ENCODE measurements at places on chromosomes 5 and 9.

DNA sequence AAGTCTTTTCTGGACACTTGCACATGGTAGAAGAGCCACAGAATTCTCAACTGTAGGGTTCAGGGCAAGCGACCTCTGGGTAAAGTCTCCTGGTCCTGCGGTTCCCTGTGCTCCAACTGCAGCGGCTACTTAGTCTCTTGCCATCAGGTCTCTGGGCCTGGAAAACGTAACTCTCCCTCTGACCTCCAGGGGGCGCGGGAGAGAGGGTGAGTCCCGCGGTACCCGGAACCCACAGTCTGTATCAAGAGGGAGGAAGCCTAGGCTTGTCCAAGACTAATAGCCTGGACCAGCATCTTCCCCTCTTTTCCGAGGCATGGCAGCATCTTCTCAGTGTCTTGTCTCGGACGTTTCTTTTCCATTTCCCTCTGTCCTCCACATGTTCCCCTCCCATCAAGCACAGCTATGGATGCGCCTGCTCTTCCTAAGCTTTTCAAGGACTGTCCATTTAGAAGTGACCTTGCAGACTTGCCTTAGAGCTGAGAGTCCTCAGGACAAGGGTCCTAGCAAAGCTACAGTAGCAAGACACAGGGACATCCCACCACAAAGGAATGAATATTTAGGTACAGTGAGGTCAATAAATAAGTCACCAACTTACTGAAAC is 59.3 kb downstream of the FSTL4 start:
- peak; percentile 8 for DNase-seq

- no peak for DNase-seq
These were observed 61.0 kb downstream of the TNFSF8 start for GRCh38 chr9:114869378-114869777.

- no peak for DNase-seq
These were observed 79.6 kb downstream of the NTNG2 start for GRCh38 chr9:132241483-132241839.

DNA sequence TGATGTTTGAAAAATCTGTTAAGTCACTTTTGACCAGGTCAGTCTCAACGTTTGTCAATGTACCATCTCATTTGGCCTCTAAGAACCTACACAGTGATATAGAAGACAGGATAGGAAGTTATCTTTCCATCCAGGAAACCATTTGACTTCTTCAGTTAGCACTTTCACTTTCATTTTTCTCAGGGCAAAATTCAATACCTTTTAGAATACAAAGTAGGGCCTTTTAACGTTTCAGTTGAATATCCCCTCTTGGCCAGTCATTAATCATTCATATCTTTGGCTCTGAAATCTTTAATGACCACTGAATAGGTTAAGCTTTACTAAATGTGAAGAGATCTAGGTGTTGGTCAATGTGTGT is 101.1 kb upstream of the GNAQ start:
- DNase-seq: no peak

DNA sequence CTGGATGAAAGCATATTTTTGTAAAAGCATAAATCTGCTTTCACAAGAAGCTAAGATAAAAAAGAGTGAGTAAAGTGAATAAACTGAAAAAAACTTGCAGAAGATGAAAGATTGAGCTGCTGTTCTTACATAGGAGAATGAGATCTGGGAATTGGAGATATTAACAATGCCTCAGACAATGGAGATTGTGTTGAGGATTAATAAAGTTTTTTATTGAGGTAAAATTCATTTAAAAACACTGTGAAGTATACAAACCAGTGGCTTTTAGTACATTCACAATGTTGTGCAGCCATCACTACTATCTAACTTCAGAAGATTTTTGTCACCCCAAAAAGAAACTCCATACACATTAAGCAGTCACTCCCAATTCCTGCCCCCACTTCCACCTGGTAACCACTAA is 19.7 kb upstream of the UBLCP1 start:
- no peak for DNase-seq

- DNase-seq: no peak
These were observed 95.7 kb downstream of the LPAR1 start for GRCh38 chr9:110942522-110942921.

DNA sequence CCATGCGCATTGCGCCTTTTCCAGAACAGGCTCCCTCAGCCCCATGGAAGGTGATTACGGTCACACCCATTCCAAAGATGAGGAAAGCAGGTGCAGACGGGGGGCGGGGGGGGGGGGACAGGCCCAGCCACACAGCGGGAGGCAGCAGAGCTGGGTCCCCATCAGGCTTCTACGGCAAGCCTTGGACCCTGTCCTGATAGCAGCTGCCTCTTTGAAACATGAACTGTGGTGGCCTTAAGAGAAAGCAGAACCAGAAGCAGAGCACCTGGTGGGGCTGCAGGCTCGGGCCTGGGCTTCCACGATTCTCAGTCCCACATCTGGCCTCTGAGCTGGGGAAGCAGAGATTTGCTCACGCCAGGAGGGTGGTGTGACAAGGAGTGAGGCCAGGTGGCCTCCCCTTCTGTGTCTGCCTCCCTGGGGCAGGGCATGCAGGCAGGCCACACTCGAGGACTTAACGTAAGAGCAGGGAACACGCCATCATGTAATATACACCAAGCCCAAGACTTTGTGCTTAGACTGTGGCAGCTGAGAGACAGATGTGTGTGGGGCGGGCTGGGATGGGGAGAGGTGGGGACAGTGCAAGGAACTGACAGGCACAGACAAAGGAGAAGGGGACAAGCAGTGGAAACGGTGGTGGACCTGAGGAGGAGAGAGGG is 14.2 kb upstream of the PHYKPL start:
- no peak for DNase-seq

DNA sequence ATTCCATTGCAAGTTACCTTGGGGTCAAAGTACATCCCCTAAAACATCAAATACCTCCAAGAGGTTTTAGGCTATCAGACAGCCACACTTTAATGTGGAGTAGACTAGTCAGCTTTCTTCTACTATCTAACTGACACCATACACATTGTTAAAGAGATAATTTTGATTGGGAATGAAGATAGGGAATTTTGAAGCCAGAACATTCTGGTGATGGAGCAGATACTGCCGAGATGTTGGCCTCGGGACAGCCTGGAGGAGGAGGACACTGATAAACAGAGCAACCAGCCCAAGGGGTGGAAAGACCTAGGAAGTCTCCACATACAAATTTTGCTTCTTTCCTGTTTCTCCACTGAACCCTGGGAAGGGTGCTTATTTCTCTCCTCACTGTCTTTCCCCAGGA is 14.9 kb downstream of the TJP2 start:
- DNase-seq: no peak

GRCh38 chr5:159038907-159039306 is 60.8 kb downstream of the EBF1 start:
- DNase-seq: no peak

GRCh38 chr5:107518190-107518589 is 152.5 kb downstream of the EFNA5 start:
- no peak for DNase-seq

DNA sequence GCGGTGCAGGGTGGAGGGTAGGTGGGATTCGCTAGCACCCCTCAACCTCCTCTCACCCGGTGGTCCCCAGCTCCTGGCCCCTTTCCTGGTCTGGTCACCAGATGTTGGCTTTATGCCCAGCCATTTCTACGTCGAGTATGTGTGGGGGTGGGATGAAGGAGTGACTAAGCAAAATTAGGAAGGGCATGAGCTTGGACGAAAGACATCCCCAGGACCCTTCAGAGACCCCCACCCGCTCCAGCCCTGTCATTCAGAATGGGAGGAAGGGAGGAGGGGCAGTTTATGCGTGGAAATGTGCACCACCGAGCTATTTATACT is 742 bp downstream of the BHMT2 start:
- DNase-seq: no peak

DNA sequence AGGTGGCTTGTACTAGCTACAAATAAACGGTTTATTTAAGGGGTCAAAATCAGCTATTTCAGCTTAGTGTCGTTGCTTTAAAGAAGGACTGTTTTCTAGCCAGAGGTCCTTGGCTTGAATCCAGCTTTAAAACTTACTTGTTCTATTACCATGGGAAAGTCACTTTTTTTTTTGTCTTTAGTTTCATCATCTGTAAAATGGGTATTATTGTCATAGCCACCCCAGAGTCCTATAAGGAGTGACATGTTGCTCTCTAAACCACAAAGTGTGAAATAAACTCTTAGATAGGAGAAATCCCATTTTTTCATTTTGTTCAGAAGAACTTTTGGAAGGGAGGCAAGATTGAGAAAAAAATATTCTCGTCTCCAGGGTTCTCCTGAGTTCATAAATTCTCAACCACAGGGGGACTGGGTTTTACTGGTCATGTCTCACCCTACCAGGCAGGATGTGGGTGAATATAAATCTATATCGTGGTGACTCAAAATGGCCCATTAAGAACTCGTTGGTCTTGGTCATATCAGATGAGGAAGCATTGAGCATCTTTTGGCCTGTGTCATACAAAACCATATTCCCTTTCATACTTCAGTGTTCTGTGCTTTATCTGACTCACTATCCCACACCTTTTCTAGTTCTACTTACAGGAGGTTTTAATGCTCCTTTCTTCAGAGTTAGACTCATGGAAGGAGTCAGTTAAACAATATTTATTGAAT is 202.7 kb upstream of the NR3C1 start:
- DNase-seq: no peak

- DNase-seq: no peak
These were observed 93.7 kb upstream of the ERBIN start for GRCh38 chr5:65832603-65833228.

GRCh38 chr5:173495225-173495904 is 121.1 kb downstream of the BOD1 start:
- DNase-seq: no peak

DNA sequence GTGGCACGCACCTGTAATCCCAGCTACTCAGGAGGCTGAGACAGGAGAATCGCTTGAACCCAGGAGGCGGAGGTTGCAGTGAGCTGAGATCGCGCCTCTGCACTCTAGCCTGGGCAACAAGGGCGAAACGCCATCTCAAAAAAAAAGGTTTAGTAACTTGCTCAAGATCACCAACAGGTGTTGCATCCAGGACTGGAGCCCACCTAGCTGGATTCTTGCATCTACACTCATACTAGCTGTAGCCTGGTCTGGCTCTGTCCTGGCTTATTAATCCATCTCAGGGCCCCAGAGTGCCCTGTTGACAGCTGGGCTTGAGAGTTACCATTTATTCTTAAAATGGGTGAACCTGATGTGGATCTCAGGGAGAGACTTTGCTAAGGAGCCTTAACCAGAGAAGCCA is 7.5 kb downstream of the WWC1 start:
- DNase-seq: no peak

DNA sequence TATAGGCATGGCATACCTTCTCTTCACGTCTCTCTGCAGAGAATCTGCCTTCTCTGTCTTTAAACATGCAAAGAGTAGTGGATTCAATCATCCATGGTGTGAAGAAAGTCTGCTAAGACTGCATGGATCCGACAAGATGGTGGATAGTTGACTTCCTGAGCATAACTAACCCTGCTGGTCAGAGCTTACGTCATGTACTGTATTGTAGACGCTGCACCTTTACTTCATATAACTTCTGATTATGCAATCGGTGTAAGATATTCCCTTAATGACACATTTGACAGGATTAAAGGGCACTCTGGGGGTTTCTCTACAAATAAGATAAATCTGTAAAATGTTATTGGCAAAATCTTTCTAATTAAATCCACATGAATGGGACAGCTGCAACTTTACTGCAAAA is 240.3 kb upstream of the NREP start:
- no peak for DNase-seq

GRCh38 chr9:135500071-135500524 is 384 bp upstream of the MRPS2 start:
- DNase-seq: no peak

DNA sequence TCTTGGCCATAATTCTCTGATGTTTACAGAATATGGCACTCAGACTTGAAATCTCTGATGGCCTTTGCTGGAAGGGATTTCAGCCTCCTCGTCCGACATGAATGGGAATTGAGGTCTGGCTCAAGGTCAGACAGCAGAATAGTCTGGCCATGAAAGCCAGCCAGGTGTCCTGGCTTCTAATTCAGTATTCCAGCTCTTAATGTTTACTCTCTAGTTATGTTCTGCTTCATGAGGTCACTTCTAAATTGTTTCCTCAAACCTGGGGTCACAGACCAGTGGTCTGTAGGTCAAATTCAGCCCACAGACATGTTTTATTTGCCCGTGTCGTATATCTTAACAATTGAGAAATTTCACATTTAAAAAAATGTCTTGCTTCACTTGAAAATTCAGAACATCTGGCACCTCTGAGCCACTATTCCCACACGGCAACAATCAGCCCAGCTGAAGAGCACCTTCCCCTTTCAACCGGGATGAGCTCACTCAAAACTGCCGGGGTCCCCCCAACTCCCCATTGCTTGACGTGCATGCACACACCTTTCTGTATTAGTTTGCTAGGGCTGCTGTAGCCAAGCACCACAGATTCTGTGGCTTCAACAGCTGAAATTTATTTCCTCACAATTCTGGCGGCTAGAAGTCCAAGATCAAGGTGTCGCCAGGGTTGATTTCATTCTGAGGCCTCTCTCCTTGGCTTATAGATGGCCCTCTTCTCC is 243.5 kb downstream of the ENC1 start:
- no peak for DNase-seq

- DNase-seq: peak; percentile 30
These were observed 896 bp downstream of the RIGI start for GRCh38 chr9:32524892-32525708.

GRCh38 chr9:108956022-108956630 is 21.9 kb downstream of the ABITRAM start:
- peak; percentile 43 for DNase-seq

DNA sequence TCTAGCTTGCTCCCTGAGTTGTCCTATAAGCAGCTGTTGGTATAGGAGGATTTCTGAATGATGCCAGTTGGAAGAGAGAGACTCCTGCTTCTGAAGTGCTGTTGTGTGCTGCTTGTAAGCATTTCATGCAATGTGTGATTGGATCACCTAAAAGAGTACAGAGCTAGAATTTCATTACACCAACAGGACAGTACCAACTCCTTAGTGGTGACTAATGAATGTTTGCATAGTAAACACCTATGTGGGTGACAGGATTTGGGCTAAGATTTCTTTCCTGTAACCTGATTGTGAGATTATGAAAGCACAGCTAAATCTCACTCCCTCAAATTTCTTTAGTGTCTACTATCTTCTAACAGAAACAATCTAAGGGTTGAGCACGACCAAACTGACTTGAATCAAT is 67.0 kb downstream of the GCNT1 start:
- no peak for DNase-seq

- DNase-seq: no peak
These were observed 18.5 kb upstream of the RORB start for GRCh38 chr9:74478606-74479005.
